Activated T-cell treated with anti-CD3 and anti-CD28 coated beads for 4 hours (primary cell): ENCODE measurements at places on chromosomes 1 and 21.

GRCh38 chr1:102500758-102501157, 504.0 kb upstream of the OLFM3 start:
- no peak for DNase-seq

DNA sequence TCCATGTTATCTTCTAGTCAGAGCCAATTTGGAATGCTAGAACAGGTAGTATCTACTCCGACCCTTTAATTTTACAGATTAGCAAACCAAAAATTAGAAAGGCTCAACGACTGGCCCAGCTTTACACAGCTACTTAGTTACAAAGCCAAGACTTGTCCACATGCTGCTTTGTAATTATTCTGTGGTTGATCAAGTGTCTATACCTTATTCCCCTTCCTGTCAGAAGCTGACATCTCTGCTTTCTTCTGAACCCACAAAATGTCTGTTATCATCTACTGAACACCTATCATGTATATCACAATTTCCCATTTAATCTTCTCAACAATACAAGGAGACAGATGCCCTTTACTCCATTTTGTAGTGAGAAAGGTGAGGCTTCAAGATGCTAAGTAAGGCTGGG, 15.6 kb downstream of the TGFBR3 start:
- DNase-seq, result no peak

DNA sequence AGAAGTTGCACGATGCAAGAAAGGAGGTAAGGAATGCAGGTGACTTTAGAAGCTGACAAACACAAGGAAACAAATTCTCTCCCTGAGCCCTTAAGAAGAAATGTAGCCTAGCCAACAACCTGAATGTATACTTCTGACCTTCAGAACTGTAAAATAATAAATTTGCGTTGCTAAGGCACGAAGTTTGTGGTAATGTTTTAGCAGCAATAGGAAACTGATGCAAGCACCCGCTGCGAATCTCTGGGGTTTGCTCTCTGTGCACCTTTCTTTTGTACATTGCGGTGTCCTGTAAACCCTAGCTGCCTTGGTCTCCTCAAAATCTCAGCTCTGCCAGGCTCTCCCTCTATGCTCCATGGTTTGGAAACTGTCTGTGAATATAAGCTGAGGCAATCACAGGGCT, 15.1 kb downstream of the CD53 start:
- no peak for DNase-seq

DNA sequence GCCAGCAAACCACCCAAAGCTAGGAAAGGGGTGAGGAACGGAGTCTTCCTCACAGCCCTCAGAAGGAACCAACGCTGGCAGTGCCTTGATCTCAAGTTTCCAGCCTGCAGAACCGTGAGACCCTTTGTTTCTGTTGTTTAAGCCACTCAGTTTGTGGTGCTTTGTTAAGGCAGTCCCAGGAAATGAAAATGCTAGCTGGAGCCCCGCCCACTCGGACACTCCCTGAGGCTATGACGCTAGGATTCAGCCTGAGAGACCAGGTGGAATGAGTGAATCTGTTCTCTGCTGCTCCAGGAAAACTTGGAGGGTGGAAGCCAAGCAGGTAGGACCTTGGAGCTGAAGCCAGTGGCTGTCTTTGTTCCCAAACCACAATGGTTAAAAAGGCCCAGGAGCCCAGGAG, 196.5 kb upstream of the POU3F1 start:
- DNase-seq, result no peak

DNA sequence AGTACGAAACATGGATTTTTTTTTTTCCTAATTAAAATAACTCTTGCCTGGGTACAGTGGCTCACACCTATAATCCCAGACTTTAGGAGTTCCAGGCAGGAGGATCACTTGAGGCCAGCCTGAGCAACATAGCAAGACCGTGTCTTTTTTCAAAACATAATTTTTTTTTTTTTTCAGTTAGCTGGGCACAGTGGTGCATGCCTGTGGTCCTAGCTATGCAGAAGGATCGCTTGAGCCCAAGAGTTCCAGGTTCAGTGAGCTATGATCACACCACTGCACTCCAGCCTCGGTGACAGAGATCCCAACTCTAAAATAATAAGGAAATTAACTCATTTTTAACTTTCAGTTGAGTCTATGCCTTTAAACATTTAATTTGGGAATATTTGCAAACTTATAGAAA, 170.1 kb downstream of the NEK7 start:
- DNase-seq, result no peak

DNA sequence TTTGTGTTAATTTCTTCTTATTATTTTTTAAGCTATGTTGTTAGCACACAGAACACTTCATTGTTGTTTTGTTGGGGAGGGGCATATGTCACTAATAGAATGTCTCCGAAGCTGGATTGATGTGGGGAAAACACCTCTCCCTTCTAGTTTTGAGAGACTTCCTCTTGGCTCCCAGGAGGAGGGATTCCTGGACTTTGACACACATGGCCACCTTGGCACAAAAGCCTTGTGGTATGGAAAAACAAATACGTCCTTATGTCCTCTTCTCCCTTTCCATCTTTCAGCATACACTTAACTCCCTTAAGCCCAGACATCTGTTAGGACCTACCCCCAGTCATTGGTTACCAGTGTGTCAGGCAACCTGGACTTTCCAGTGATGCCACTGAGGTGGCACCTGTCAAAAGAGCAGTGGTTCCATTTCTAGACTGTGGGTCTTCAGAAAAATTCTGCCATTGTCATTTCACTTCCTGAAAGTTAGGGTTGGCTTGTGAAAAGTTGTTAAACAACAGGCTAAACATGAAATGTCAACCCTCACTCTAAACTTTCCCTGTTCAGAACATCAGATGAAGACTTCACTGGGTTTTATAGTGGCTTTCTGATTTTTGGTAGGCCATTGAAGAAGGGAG, 12.5 kb upstream of the ABCB10 start:
- DNase-seq, result no peak

GRCh38 chr1:29266912-29267311, 30.6 kb downstream of the PTPRU start:
- DNase-seq, result no peak

DNA sequence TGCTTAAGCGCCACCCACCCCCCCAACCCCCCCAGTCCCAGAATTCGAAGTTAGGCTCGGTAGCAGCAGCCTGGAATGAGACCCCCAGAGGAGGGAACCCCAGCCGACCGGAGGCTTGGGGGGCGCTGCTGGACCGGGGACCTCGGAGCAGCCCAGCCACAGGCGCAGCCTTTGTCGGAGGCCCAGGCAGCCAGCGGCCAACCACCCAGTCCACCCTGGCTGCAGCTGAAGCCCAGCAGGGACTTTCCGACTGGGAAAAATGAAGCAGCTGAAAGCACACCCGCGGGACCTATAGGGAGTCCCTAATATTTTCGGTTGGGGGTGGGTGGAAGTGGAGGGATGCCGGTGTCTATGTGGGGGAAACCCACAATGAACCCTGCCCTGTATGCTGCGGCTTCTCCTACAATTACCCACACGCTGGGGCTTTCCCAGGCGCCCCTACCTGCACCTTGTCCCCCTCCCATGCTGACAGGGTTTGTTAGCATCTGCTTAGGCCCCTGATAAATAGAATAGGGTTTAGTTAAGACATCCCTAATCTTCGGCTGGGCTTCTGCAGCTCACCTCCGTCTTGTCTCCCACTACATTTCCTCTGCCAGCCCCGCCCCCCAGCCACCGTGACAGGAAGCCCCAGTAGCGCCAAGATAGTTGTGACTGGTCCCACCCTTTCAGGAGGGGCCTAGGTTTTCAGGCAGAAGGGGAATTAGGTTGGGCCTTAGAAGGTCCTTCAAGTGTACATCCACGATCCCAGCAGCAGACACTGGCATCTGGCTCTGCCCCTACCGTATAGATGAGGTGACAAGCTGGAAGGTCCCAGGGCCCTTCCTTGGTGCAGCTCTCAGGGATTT, 838 bp downstream of the CCDC28B start:
- DNase-seq, result peak; percentile 65
